Activated gamma-delta T cell (primary cell): ENCODE measurements at places on chromosomes 6 and 20.

GRCh38 chr6:69111301-69111700 is 476.2 kb downstream of the ADGRB3 start:
- no peak for DNase-seq

- DNase-seq: no peak
Measured at GRCh38 chr6:125310994-125311649, 9.4 kb upstream of the HDDC2 start.

DNA sequence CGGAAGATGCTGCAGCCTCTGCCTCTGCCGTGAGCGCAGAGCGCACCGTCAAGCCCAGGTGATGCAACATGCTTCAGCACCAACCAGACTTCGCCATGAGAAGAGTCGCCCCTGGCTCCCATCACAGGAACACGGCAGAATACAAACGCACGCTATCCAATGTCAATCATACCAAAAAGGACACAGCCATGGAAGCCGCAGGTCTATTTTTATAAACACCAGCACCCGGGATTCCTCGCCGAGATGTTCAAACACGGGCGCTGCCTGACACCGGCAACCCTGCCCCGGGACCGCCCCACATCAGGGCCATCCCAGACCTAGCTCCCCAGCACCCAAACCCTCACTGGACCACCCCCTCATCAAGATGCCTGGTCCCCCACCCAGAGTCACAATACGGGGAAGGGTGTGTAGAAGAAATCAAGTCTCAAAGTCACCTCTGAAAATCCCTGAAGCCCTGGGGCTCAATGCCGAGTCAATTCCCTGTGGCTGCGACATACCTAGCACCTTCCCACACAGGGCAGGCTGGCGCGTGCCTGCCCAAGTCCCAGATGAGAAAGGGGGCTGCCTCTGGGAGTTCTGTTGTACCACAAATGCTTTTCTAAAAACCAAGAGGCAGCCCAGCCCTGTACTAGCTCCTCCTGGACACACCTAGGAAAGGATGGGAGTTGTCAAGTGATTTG is 17.9 kb downstream of the TAF4 start:
- DNase-seq: no peak

- no peak for DNase-seq
Measured at GRCh38 chr6:30093951-30094661, 18.5 kb upstream of the RNF39 start.

DNA sequence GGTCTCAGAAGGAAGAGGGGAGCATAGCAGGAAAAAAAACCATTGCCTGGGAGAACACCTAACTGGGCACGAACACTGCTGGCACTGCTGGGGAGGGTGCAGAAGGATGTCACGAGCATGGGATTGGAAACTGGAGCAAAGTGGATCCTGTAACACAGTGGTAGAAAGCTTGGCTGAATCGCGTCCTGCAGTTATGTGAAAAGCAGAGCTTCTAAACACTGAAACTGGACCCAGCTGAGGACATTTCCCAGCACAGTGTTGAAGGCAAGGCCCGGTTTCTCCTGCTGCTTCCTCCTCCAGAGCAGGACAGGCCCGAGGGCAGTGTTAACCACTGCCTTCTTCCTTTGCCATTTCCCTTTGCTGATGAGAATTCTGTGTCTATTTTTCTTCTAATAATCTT is 6.7 kb downstream of the APMAP start:
- DNase-seq: no peak

GRCh38 chr6:165484178-165484889 is 174.9 kb upstream of the C6orf118 start:
- DNase-seq: no peak

DNA sequence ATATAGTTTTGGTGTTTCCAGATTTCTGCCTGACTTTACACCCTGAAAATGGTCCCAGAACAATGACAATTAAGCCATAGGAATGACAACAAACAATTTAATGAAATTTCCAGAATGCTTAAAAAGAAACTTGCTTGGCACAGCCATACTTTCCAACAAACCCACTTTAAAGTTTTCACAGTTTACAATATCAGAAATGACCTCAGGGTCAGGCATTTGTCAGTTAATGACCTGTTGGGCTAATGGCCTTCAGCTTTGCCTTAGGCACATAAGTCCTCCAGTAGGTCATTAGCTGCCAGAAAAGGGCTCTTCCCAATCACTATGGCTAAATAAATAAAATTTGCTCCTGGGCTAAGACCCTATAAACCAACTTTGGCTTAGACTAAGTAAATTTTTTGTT is 144.6 kb upstream of the BEND3 start:
- no peak for DNase-seq

DNA sequence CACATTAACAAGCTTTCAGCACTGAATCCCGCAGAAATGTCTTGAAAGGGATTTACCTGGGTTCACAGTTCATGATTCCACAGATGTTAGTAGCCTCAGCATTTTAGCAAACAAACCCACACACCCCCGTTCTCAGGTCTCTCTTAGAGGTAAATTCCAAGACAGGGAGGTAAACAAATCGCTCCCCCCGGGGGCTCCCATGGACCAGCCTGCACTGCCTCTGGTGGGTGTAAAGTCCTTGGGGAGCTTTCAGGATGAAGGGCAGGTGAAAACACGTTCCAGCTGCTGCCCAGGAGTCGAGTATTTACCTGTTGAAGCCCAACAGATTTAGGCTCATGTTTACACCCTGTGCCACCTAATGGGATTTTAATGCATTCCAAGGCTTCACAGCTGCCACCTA is 187.0 kb upstream of the FOXQ1 start:
- DNase-seq: no peak

DNA sequence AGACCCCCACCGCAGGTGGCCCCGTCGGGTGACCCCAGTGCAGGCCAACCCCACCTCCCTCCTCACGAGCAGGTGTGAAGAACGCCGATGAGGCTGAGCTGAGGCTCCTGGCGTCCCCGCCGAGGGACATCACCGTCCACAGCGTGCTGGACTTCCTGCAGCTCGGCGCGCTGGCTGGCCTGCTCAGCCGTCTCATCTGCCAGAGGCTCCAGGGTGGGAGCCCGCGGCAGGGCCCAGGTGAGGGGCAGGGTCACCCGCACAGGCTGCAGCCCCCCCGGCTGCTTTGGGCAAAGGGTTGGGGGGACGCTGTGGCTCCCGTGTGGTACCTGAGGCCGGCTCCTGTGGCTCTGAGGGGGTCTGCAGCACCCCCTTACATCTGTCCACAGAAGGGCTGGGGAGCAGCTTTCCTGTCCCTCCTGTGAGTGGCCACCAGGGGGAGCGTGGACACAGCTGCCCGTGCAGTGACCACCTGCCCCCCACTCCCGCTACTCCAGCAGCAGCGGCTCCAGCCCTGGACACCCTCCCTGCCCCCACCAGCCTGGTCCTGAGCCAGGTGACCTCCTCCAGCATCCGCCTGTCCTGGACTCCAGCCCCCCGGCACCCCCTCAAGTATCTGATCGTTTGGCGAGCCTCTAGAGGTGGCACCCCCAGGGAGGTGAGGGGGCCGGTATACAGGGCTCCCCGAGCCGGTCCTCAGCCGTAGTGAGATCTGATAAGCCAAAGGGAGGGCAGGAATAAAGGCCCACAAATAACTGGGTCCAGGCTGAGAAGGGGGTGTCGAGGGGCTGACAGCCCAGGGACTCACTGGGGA is 16.5 kb downstream of the COL20A1 start:
- no peak for DNase-seq

GRCh38 chr20:62921119-62921687 is 5.1 kb downstream of the DIDO1 start:
- DNase-seq: no peak

DNA sequence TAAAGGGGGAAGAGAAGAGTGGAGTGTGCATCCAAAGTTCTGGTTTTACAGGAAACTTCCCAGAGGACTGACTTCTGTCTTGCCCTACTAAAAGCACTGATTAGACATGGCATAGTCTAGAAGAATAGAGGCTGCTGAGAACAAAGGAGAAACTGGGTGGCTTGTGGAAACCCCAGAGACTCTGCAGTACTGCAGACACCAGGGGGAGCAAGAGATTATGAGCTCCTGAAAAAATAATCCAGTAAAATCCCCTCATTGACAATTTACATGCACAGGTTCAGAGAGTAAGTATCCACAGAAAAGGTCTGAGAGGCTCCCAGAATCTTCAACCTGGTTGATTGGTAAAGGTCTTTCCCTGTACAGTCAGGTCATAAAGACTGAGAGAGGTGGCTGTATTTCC is 48.7 kb upstream of the CLVS2 start:
- DNase-seq: no peak

DNA sequence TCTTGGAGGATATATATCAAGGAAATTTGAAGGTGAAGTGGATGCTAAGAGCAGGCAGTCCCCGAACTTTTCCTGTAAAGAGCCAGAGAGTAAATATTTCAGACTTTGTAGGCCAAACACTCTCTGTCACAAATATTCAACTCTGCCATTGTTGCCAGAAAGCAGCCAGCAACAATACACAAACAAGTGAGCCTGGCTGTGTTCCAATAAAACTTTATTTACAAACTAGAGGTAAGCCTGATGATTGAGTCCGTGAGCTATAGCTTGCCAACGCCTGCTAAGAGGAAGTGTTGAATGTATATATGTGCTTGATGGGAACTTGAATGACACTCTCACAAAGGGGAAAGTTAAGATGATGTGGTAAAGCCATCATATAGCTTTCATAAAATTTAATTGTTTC is 166.0 kb upstream of the PLN start:
- DNase-seq: no peak
